ENCODE measurements at places on chromosomes 12 and 14.
A peak's percentile ranks its signal among the peaks of the same experiment; 100 is the strongest.

DNA sequence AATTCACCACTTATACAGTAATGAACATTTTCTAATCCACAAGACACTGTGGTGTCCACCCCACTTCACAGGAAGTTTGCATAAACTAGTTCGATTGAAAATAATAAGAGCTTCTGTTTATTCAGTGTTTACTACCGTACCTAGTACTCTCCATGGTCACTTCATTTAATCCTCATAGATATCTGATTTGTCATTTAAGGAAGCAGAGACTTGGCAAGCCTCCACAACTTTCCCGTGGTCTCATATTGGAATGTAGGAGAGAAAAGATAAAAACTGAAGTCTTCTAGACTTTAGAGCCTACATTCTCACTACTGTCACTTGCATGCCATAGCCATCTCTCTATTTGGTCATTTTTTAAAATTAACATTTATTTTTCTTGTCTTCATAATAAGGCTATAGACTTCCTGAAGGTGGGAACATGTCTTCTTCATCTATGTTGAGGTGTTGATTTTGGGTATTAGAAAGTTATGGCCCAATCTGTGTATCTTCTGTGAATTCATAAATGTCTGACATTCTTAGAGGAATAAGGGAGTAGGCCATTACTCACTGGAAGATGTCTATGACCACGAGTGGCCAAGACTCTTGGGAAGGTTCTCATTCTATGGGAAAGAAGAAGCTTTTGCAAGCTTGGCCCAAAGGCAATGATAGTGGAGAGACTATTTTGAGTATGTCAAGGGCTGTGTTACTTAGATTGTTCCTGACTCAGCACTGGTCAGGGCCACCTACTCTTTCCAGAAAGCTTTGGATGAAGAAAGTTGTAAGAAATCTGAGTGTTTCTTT is 423.7 kb downstream of the LRIG3 start:
- no peak for DNase-seq

DNA sequence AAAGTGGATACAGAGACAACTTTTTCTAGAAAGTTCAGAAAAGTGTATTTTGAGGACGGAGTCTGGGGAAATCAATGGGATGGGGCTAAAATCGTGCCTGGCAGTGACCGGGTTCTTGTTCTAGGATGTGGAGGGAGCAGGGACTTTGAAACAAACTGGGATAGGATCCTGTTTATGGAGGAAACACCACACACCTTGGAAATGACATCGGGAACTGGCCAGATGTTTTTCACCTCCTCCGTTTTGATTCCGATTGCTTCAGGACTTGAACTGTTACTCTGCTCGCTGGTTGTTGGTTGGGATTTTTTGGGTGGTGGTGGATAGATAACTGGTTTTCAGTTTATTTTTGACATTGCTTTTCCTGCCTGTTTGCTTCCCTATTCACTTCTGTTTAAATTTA is 506 bp downstream of the EMP1 start:
- DNase-seq, result no peak

DNA sequence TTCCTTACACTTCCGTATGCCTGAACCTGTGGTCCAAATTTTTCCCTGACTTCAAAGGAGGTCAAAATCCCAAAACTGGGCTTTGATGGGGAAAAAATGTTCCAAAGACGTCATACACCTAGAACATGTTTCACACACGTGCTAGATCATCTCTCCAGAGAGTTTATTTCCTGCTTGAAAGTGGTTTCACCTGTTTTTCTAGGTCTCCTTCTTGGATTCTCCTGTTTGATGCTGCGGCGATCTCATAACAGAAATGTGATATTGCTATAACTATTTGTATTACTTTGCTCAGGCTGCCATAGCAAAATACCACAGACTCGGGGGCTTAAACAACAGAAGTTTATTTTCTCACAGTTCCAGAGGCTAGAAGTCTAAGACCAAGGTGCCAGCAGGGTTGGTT is 19.7 kb upstream of the TMCC3 start:
- DNase-seq, result no peak

GRCh38 chr12:94717108-94717507 is 66.8 kb upstream of the TMCC3 start:
- DNase-seq, result no peak

DNA sequence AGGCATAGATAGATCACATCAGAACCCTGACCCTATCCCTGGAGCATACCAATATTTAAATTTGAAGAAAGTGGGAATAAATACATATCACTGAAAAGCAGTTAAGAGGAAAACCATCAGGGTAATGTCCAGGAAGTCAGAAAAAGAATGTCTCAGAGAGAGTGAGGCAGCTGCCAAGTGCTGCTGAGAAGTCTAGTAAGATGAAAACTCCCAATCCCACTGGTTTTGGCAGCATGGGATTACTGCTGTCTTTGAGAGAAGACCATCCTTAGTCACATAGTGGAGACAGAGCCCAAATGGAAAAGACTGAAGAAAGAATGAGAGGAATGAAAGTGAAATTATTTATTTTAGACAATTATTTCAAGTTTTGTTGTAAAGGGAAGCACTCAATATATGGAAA is 11.5 kb upstream of the TSPAN8 start:
- DNase-seq, result no peak

DNA sequence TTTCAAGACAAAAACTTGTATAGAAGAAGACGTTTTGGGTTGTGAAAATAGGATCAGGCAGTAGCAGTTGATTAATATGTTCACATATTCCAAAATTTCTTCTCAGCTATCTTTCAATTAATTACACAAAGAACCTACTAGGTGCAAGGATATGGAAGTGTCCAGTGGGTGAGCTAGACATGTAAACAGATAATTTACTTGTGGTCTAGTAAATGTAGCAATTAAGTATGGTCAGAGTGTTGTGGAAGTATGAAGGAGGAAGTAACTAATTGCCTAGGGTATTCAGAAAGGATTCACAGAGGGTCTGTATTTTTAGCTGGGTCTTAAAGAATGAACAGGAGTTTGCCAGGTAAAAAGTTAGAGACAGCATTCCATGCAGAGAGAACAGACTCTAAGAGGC is 5.9 kb downstream of the GOLGA5 start:
- DNase-seq, result no peak

DNA sequence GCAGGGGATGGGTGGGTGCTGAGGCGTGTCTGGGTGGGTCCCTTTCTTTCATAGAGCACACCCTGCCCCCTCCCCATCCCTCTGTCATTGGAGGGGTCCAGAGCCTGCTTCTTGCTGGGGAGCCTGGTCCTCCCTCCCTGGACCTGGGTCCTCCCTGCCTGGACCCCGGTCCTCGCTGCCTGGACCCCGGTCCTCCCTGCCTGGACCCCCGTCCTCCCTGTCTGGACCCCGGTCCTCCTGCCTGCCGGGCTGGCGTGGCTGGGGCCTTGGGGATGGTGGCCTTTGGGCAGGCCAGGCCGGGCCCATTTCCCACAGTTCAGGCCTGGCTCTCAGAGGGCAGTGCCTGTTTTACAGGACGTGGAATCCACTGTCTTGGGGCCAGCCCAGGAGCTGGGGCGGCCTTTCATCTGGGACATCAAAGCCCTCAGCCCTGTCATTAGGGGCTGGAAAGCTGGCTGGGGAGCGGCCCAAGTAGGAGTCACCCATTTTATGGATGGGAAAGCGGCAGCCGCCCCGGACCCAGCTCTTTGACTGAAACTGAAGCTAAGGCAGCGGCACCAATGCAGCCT is 44.6 kb downstream of the KIF26A start:
- no peak for DNase-seq

DNA sequence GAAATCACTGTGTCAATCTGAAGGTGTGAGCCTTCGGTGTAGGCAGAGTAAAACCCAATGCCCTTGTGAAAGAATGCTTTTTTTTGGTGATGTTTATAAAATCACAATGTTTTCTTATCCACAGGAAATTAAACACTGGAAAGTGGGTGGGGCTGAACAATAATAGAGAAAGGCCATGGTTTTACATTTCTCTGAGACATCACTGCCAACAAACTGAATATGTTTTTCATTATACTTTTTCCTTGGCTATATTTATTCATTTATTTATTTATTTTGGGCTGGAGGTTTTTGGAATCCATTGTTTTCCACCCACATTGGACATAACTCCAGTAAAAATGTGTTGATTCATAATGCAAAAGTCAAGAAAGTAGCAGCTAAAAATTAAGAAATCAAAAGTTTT is 16.9 kb downstream of the LRRK2 start:
- no peak for DNase-seq

- no peak for DNase-seq
Measured at GRCh38 chr14:64159588-64159987, 134.6 kb downstream of the ESR2 start.

DNA sequence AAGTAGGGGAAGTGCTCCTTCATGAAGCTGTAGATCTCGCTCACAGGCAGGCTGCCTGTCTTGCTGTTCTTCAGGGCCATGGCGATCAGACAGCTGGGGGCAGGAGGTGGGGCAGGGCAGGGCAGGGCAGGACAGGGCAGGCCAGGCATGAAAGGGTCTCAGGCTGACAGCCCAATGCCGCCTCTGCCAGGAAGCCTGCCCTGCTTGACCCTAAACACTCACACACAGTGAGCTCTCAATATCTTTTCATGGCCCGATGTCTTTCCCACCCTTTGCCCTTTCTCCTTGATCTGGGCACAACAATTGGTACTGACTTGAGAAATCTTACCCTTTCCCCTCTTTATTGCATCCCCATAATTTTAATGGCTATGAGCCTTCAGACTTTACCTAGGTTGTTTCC is 22.4 kb downstream of the FOXN4 start:
- no peak for DNase-seq

DNA sequence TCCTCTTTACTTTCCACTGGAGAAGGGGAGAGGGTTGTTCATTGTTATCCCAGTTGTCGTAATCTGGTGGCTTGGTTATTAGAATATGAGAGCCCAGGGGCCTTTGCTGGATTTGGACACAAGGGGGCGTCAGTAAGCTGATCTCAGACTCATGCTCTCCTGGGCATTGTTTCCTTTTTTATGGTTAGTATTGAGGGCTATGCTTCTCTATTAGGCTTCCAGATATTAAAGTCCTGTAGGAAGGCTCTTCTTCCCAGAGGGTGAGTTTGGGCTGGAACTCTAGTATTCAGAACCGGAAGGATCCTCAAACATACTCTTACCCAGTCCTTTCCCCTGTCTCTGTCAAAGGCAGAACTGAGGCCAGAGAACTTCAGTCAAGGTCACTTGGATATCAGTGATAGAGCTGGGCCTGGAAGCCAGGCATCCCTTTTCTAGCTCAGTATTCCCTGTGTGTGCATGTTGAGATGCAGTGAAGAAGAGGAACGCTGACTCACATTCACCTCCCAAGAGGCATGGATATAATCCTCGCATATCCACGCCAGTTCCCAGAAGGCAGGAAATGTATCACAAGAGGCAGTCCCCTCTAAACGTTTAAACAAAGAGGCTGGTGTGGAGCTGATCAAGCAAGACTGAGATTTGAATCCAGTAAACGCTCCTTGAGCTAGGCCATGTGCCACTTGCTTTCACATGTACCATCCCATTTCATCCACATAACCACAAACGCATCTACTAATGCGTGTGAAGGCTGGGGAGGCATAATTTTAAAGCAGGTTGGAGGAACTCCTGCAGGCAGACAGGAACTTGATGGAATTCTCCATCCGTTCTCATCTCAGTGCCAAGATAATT is 41.6 kb downstream of the UBE3B start:
- DNase-seq, result peak; percentile 70

- no peak for DNase-seq
Measured at GRCh38 chr12:14986449-14986848, 13.6 kb downstream of the PDE6H start.

DNA sequence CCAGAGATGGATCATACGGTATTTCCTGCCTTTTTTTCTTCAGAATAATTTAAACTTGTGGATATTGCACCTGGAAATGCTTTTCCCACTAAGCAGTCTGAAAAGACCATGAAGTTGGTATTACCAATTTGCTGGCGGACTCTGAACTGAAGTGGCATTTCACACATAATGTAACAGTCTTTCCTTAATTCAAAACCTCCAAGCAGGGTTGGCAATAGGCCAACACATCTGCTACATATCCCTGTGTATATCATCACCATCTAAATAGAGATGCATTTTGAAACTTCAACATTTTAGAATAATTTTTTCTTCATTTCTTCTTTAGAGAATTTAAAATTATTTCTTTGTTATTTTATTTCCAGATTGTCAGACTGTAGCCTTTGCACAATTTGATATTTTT is 100.5 kb downstream of the TSPAN8 start:
- no peak for DNase-seq

DNA sequence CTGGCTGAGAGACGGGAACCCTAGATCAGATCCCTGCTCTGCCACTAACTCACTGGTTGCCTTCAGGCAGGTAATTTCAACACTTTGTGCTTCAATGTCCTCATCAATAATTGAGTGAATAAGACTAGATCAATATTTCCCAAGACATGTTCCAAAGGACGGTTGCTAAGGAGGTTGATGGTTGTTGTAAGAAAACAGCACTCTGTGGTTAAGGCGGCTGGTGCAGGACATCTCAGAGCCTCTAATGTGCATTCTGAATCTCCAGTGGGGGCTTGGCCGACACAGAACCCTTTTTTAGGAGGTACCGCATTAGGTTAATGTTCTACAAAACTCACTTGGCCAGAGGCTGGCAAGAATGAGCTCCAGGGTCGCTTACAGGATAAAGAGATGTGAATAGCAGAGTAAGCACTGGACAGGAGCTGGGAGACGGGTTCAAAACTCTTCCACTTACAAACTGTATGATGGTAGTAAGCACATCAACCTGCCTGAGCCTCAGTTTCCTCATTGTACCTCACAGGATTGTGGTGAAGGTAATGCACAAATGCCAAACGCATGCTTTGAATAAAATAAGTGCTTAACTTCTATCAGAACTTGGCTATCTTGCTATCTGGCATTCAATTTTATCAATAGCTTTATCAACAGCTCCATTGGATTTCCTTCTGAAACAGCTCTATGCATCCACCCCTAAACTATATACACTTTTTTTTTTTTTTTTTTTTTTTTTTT is 136.9 kb upstream of the PARP11 start:
- no peak for DNase-seq

- DNase-seq, result no peak
Measured at GRCh38 chr12:55745361-55746173, 2.6 kb downstream of the GDF11 start.

DNA sequence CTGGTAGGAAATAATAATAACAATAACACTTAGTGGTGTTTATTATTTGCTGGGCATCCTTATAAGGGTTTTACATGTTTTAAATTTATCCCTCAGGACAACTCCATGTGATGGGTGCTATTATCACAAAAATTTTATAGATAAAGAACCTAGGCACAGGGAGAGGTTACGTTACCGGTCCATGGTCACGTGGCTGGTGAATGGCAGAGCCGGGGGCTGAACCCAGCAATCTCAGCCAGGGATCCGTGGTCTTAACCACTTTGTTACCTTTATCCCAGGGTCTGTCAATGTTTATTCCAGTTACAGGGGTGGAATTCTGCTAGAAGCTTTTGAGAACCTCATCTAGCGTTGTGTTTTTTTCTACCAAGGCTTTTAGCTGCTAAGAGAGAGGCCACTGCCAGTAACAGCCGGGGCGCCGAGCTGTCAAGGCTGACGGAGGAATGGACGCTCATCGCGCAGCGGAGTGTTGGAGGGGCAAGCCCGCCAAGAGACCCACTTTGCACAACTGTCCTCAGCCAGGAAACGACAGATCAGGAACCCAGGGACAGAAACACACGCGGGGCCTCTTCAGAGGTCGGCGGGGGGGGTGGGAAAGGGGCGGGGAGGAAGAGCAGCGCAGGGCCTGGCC is 418 bp downstream of the AMN1 start:
- DNase-seq, result peak; percentile 61
